ENCODE measurements at places on chromosomes 2 and 18.

- no peak for DNase-seq
Measured at GRCh38 chr2:152051436-152051835, 47.4 kb downstream of the CACNB4 start.

DNA sequence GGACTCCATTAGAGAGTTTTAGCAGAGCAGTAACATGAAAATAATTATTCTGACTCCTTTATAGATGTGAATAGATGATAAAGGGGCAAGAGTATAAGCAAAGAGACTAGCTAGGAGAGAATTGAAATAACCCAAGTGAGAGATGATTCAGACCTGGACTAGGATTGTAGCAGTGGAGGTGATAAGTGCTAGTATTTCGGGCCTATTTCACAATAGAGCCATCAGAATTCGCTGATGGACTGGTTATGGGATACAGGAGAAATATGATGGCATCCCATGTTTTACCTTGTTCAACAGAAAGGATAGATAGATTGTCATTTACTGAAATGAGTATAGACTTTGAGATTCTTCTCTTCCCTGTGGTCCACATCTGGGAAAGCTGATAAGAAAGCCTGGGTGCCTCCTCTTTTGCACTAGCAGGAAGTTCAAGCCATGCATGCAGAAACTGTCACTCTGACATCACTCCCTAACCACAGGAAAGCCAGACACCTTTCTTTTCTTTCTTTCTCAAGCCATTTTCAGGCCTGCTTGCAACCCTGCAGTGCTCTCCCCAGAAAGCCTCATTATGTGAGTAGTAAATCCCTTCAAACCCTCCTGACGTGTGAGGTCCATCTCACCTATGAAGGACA lies 25.3 kb downstream of the DYNAP start:
- no peak for DNase-seq

GRCh38 chr2:46832543-46832942 lies 83.1 kb downstream of the MCFD2 start:
- no peak for DNase-seq

DNA sequence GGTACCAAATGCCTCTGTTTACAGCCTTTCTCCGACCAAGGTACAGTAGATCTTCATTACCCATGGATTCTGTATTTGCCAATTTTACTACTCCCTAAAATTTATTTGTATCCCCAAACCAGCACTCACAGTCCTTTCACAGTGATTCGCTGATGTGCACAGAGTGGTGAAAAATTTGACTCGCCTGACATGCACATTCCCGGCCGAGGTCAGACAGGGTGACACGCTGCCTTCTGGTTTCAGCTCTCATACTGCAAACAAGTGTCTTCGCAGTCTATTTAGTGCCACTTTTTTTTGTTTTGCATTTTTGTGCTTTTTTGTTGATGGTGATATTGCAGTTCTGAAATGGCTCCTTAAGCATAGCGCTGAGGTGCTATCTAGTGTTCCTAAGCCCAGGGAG lies 71.0 kb downstream of the MAPK4 start:
- DNase-seq = no peak

DNA sequence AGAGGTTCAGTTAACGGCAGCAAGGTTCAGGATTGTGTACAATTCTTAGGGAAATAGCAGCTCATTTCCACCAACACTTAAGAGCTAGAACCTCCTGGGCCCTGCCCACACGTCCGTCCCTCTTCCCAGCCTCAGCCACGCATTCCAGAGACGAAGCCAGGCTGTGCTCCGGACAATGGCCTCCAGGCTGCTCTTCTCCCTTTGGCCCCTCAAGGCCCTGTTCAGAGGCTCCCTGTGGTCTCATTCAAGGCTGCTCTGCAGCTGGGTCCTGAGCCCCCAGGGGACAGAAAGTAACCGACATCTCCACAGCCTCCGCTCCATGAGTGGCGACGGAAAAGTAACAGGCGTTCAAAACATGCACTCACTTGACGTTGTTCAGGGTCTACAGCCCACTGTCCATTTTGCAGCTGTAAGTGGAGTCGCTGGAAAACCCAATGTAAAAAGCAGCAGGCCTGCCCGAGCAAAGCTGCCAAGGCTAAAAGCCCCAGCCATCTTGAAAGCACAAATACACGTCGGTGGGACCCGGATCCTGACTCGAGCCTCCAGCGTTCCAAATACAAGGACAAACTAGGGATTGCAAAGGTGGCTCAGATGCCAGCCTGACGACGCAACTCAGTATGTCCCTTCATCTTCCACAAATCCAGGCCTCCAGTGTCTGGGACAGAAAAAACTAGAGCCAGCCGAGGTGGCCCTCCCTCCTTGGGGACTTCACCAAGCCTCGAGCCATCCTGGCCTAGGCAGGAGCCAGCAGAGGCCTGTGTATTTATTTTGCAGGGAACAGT lies 76.9 kb downstream of the NDUFA10 start:
- no peak for DNase-seq

DNA sequence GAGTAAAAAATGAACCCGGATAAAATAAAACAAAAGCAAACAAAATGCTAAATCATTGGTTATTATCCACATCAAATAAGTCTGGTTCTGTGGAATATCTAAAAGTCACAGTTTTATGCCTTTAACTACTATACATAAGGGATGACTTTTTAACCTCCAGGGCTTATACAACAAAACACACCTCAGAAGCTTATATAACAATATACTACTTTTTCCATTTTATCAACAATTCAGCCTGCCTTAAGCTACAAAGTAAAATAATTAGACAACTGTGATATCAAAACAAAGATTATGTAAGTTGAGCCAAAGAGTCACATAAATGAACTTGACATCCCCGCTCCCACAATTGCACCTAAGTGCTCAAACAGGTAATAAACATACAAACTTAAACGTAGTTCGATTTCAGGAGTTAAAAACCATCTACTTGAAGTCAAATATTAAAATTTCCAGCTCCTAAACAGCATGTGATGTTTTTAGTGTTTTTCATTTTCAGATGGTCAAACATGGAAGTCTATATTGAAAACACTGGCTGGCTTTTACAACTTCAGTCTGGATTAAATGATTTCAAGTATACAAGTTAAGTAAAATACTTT lies 54.7 kb downstream of the ATIC start:
- no peak for DNase-seq

DNA sequence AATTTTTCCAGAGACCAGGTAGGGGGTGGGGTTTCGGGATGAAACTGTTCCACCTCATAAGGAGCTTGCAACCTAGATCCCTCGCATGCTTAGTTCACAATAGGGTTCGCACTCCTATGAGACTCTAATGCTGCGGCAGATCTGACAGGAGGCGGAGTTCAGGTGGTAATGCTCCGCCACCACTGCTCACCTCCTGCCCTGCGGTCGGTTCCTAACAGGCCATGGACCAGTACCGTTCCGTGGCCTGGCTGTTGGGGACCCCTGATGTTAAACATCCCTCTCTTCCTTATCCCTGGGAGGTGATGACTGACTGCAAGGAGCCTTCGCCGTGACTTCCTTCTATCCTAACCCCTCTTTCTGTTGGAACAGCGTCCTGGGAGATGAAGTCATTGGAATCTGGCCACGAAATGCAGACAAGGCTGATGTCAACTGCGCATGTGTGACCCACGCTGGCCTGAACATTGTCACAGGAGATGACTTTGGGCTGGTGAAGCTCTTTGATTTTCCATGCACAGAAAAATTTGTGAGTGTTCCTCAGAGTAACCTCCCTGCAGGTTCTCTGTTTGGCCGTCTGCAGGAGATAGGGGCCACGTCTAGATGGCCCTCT lies 82.4 kb downstream of the RTN4 start:
- DNase-seq = no peak

DNA sequence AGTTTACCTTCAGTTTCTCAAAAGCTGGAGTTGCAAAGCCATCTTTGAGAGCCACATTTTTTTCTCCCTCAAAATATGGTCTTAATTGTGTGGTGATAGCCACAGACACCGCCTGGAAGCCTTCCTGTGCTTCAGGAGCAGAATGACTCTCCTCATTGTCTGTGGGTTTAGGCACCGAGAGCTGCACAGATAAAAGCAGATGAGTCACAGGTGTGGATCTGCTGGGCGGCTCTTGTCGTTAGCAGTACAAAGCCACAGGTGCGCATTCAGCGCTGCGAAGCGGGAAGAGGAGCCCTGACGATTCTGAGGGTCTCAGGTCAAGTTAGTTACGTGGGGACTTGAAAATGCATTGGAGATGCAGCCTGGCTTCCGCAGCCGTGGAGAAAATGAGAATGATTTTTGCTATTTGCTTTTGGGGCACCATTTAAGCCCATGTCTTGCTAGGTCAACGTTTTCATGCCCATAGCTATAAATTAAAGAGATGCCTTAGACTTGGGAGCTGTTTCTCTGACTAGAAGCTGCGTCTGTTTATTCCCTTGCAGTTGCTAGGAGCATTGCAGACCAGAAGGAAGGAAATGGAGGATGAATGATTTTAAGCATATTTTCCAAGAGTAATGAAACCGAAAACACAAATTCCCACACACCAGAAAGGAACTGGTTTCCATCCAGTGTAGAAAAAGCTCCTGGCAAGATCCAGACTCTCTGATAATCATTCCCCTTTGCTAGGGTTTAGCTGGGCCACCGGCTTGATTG lies 51.5 kb downstream of the KLHL29 start:
- peak; percentile 42 for DNase-seq

DNA sequence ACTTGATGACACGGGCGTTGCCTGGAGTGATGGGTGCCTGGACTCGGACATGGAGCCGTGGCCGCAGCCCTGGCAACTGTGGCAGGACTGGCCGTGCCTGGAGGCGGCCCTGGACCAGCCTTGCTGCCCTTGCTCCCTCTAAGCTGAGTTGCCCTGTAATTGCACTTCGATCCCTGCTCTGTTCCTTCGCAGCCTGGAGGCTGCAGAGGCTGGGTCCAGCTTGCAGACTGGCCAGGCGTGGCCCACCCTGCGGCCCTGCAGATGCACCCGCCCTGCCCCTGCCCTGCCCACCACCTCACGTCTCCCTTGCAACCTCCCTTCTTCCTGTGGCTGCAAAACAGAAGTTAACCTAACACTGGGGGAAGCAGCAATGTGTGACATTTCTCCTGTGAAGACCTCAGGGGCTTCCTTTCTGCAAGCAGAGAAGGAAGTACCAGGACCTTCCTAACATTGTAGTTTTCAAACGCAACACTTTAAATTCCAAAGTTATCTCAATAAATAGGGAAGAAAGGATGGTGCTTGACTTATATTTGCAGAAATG lies 174.6 kb upstream of the TPO start:
- DNase-seq = no peak

All from activated CD4-positive, alpha-beta T cell treated with anti-CD3 and anti-CD28 coated beads, Interleukin-2, Interleukin-4, amounts not matched to agents 100 ng/mL and 50 ng/mL, durations not matched to agents 16 hours and 8 hours (primary cell).